Stimulated activated CD8-positive, alpha-beta memory T cell treated with anti-CD3 and anti-CD28 coated beads, Interleukin-4, amount 100 ng/mL, for 1 hour (primary cell): ENCODE measurements at places on chromosomes 1 and 21.

- no peak for DNase-seq
These were observed 4.2 kb upstream of the FAM131C start for GRCh38 chr1:16077406-16078245.

DNA sequence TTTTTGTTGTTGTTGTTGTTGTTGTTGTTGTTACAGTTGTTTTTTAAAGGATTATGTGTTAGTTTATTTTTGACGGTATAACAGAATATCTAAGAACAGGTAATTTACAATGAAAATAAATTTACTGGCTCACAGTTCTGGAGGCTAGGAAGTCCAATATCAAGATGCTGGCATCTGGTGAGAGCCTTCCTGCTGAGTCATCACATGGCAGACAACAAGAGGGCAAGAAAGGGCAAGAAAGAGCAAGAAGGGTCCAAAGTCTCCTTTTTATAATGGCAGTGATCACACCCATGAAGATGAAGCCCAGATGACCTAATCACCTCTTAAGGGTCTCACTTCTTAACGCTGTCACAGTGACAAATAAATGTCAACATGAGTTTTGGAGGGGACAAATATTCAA, 142.1 kb downstream of the NEGR1 start:
- DNase-seq, result no peak

DNA sequence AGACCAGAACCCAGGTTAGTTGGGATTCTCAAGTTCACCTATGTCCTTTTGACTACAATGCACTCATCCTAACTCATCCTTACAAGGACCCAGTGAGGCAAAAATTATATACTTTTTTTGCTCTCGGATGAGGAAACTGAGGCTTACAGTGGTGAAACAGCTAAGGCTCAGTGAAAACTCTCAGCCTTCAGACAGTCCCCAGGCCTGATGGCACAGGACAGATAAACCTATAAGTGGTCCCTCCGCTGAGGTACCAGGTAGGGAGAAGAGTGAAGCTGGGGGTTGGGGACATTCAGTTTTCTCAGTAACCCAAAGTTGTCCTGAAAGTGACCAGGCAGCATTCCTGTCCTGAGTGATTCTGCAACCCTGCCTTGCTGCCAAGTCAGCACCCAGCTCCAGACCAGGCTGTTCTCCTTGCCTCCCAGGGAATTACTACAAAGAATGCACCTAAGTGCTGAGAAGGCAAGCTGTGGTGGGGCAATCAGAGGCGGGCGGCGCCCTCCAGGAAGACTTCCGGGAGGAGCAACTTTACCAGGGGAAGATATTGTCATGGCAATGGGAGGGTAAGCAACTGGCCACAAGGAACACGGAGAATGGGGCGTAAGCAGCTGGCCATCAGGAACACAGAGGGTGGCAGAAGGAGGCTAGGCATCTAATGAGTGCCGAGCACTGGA, 4.6 kb downstream of the TENT5B start:
- no peak for DNase-seq

DNA sequence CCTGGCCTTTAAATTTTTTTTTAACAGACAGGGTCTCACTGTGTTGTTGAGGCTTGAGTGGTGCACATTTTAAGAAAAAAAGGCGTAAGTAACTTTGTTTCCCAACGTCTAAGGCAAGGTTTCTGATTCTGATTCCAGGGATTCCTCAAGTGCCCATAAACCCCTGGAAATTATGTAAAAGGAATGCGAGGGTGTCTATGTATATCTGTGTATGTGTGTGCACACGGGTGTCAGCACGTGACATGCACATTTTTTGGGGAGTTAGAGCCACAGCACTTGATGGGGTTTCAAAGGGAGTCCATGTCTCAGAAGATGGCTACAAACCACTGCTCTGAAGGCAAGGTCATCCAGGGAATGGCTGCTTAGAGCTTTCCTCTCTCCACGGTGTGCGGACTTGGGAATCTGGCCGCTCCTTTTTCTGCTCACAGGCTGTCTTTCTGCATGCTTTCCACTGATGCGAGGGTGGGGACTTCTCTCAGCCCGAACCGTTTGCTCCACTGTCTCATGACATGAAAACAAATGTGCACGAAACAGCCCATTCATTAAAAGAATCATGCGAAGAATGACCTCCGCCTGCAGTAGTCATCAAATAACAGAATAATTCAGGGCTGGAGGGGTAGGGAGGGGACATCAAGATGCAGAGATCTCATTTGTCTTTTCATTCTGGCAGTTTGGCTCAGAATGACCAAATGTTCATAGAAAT, 18.7 kb upstream of the RERE start:
- DNase-seq, result no peak

GRCh38 chr1:24932284-24932683, 2.2 kb upstream of the RUNX3 start:
- no peak for DNase-seq

GRCh38 chr21:40162075-40162474, 294.8 kb downstream of the PCP4 start:
- no peak for DNase-seq

DNA sequence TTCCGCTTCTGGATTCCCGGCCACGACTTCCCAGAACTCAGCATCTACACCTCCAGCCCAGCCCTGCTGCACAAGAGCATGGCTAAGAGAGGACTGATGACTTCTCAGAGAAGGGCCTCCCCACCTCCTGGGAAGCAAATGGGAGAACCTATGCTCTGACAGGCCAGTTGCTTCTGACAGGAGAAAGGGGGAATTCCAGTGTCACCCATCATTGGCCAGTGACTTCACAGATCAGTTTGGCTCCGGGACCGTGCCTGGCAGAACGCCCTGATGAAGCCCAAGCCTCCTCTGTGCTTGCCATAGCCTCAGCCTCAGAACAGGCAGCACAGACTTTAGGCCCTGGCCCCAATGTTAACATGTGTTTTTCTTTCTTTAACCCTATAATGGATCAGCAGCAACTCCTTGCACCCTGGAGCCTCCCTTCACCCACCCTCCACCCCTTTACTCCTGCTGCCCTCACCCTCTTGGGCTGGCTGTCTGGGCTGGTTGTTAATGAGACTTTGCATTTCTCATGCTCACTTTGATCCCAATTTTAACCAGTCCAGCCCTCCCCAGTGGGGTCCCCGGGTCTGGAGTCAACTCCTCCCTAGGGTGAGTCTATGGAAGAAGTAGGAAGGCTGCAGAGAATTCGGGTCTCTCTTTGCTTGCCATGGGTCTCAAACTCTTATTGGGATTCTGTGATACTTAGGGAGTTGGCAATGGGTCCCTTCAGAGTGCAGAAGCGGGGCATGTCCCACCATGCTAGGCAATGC, 42.7 kb upstream of the SLC30A1 start:
- no peak for DNase-seq

DNA sequence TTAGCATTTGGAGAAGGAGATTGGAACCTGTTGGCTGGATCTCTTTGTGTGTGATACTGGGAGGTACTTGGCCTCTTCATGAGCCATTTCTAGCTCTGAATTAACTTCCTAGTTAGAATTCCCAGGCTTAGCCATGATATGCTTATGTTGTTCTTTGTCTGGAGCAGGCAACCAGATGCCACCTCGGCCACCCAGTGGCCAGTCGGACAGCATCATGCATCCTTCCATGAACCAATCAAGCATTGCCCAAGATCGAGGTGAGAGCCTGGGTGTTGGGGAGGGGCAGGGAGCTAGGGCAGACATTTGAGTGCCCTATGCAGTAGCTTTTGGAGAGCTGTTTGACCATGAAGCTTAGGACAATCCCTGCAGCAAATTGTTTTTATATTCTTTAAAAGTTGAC, 26.5 kb upstream of the PIGV start:
- no peak for DNase-seq

DNA sequence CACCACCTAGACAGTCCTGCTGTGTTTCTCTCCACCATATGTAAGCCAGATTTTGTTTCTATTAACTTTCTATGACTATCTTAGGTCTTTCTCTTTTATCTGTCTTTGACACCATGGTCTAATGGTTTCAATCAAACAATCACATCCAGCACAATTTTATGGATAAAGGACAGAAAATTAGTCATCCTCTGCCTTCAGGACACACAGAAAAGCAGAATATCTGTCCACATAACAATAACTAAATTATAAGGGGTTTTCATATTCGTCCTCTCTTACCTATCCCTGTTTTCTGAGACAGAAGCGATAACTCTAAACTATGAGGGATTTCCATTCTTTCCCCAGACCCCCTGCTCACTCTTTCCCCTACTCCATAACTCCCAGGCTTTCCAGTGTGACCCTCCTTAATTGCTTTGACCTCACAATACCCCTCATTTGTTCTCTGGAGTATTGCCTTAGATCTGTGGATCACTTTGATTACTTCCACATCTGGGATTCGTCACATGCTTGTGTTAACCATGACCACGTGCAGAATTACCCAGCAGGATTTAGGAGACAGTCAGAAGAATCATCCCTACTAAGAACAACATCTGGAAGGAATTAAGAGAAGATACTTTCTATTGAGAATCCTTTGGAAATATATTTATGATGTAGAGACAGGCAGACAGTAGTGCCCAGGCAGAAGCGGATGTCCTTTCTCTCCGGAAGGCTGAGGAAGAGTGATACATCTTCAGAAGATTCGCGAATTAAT, 108.2 kb upstream of the GREM2 start:
- DNase-seq, result no peak

DNA sequence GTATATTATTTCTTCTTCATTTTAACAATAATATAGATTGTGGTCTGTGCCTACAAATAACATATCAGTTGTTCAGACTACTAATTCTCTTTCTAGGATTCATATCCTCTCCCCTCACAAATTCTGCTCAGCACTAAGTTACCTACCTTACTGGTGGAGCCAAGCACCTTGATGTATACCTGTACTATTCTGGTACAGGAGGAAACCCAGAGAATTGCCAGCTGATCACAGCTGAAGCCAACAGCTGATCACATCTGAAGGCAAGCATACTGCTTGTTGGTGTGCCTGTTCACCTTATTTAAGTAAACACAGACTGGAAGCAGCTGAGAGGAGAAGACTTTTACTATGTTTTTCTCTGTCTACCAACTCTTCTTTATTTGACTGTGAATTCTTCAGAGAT, 101.8 kb downstream of the PBX1 start:
- DNase-seq, result no peak

DNA sequence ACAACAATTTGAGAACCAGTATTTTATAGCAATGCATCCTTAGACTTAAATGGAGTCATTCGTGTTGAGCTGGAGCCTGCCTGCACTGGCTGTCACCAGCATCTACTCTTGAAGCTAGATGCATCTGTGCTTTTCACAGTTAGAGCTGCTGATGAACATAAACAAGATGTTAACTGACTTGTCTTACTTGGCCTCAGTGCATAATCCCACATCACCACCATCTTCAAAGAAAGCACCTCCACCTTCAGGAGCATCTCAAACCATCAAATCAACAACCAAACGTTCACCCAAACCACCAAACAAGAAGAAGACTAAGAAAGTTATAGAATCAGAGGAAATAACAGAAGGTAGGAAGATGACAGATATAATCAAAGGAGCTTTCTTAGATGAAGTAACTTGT, 71.1 kb downstream of the TPR start:
- DNase-seq, result no peak

DNA sequence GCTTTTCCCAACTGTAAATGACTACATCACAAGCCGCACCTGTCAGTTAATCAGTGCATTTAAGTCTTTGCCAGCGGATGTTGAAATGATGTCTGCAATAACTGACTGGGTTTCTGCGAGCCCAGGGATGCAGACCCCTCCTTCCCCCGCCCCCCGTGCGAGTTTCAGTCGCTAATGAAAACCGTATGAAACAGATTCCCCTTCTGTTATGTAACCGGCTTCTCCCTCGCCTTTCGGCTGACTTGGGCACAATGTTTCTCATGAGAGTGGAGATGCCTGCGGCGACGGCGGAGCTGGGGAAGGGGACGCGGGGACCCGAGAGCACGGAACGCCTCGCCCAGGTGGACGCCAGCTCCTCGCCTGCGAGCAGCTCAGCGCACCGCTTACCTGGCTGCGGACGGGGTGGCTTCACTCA, 753 bp downstream of the KCNJ6 start:
- no peak for DNase-seq

- no peak for DNase-seq
These were observed 13.8 kb downstream of the MIA3 start for GRCh38 chr1:222631611-222632208.

DNA sequence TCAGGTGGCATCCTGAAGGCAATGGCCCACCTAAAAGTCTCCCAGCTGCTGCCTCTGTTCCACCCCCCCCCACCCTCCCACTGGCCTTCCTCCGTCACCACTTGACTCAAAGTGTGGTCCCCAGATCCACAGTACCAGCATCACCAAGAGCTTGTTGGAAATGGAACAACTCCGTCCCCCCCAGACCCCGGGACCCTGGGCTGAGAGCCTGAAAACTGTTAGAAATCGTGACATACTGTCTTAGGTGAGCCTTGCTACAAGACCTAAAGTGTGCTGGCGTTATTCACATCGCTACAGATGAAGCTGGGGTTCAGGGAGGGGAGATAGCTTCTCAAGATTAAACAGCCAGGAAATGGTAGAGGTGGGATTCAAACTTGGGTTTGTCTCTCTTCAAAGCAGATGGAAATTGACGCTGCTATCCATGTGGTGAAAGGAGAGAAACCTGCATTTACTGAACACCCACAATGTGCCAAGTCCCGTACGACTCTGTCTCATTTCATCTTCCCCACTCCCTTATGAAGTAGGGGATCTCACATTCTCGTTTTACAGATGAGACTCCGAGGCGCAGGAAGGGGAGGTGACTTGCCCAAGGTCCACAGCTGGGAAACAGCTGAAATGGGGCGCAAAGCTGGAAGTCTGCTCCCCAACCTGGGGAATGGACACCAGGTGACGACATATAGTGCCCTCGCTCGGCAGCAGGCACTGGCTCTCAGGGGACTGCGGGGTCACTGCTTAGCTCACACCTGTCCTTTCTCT, 52.8 kb upstream of the IFFO2 start:
- no peak for DNase-seq

DNA sequence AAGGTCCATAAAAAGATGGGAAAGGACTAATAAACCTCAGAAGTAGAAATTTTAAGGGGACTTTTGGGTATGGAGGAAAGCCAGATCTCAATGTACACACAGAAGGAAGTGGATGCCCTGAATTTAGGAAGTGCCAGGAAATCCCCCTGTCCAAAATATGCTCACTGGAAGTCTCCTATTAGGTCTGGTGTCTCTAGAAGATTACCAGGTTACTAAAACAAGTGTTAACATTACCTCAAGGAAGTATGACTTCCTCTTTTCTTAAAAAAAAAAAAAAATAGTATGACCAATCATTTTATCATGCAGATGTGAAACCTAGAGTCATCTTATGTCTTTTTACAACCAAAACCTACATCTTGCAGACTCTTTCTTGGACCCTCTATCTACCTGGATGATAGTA, 30.7 kb downstream of the CD58 start:
- DNase-seq, result no peak

- DNase-seq, result no peak
These were observed 27.8 kb downstream of the PLEKHA6 start for GRCh38 chr1:204331847-204332487.

GRCh38 chr1:234250747-234251146, 122.5 kb upstream of the COA6 start:
- no peak for DNase-seq

- DNase-seq, result no peak
These were observed 546 bp downstream of the KIF21B start for GRCh38 chr1:201022820-201023516.

GRCh38 chr1:71490432-71490831, 409.6 kb upstream of the ZRANB2 start:
- no peak for DNase-seq
